Fibroblast of upper back skin (primary cell): ENCODE measurements at places on chromosomes 6 and 20.
A peak's percentile ranks its signal among the peaks of the same experiment; 100 is the strongest.

GRCh38 chr6:7841781-7842468 is 68.7 kb downstream of the TXNDC5 start:
- DNase-seq = peak; percentile 42

GRCh38 chr6:12645941-12646340 is 70.6 kb upstream of the PHACTR1 start:
- DNase-seq = no peak

GRCh38 chr6:108165714-108166663 is at the start of gene NR2E1:
Gene NR2E1, plus strand, starts transcription at chr6:108166022. Its CDS starts 744 bp downstream, at chr6:108166766.
- DNase-seq = no peak

- no peak for DNase-seq
Measured at GRCh38 chr20:16040742-16041141, 532.5 kb downstream of the KIF16B start.

DNA sequence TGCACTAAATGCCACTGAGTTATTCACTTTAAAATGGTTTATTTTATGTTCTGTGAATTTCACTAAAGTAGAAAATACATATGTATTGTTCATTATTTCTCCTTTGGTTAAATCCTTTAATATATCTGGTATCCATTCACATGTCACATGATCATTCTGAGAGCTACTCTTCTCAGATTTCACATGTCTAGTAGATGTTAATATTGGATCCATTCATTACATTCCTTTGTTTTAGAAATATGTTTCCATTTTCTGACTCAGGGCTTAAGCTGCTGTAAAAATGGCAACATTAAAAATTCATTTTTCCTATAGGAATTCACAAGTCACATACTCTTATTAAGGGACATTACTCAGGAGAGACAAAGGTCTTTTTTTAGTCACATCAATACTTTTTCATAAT is 205.4 kb downstream of the ZFAND3 start:
- peak; percentile 67 for DNase-seq

GRCh38 chr20:49560646-49561045 is 7.3 kb downstream of the PTGIS start:
- DNase-seq = no peak

GRCh38 chr6:28693033-28693750 is 167.5 kb downstream of the GPX5 start:
- peak; percentile 17 for DNase-seq

- no peak for DNase-seq
Measured at GRCh38 chr20:2911200-2911599, 37.9 kb downstream of the PTPRA start.

- DNase-seq = peak; percentile 29
Measured at GRCh38 chr6:4342407-4343137, 207.2 kb upstream of the ECI2 start.

GRCh38 chr20:37892001-37892400 is 10.9 kb upstream of the VSTM2L start:
- DNase-seq = no peak

GRCh38 chr20:24469116-24469893 is at the start of gene SYNDIG1:
Gene SYNDIG1, plus strand, starts transcription at chr20:24469629. Its CDS starts 73,469 bp downstream, at chr20:24543098.
- peak; percentile 43 for DNase-seq

- no peak for DNase-seq
Measured at GRCh38 chr6:6966127-6966526, 141.6 kb upstream of the RREB1 start.

- DNase-seq = peak; percentile 95
Measured at GRCh38 chr6:56364827-56365339, 117.5 kb upstream of the COL21A1 start.

DNA sequence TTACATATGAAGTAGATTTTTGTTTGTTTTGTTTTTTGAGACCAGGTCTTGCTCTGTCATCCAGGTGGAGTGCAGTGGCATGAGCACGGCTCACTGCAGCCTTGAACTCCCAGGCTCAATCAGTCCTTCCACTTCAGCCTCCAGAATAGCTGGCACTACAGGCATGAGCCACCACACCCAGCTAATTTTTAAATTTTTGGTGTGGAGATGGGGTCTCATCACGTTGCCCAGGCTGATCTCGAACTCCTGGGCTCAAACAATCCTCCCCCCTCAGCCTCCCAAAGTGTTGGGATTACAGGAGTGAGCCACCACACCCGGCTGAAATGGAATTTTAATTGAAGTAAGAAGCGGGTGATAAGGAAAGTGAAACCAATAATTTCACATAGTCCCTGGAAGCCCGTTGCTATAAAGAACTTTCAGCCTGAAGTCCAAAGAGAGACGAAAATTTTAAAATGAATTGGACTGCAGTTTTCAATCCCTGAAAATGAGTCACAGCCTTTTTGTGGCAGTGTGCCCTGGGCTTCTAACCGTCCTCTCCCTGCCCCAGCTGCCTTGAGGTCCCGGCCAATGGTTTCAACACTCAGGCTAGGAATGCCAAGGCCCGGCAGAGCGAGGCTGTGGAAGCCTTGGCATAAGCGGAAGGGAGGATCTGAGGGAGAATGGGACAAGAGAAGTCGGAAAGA is 757 bp downstream of the RAET1E start:
- DNase-seq = peak; percentile 84

GRCh38 chr20:63246490-63247288 is 7.6 kb downstream of the NKAIN4 start:
- no peak for DNase-seq

DNA sequence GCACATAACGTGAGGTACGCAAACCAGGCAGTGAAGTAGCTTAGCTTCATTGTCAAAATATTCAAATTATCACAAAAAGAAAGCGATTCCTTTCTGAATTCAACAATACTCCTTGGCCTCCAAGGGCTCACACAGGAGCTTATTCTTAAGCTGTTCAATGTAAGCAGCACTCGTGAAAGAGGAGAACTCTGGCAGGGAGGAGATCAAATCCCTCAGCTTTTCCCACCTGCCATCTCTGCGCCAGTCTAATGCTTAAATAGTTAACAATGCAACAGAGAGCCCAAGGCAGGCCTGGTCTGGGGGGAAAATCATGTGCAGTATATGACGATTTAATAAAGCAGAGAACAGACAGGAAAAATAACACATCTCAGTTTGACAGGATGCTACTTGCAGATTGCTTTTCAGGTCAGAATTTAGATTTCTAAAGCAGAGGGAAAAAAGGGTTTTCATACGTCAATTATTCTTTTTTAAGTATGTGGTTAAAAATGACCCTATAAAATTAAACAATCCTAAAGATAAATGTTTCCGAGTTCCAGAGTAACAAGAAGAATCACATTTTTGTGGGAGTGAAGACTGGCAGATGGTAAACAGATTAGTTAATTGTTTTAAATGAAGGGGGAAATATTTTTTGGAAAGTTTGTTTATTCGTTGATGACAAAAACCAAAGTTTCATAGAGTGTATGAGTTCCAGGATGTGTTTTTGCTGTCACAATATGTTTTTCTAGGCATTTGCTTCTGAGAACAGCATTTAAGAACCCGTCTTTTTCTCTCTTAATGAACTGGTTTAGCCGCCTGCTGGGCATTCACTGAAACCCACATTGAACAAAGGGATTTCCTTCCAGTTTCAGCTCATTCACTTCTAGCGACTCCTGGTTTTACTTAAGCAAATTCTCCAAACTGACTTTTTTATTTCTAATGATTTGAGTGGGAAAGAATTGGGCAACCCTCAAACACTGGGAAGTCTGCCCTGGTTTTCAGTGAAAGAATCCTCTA is 45.9 kb downstream of the PLAGL1 start:
- DNase-seq = peak; percentile 56

DNA sequence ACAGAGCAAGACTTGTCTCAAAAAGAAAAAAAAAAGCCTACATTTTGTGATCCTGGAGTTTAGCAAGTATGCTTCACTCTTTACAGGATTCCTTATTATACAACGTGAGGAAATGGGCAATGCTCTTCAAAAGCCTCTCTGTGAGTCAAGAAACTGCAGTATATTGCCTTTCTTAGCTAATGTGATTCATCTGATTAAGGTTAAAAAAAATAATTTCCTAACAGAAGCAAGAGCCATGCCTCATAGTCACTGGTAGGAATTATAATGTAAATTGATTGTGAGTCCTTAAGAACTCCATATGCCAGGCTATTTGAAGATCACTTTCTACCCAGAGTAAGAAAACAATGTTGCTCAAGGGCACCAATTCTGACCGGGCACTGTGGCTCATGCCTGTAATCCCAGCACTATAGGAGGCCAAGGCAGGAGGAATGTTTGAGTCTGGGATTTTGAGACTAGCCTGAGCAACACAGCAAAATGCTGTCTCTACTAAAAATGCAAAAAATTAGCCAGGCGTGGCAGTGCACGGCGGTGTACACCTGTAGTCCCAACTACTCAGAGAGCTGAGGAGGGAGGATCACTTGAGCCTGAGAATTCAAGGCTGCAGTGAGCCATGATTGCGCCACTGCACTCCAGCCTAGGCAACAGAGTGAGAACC is 43.3 kb downstream of the SLC26A8 start:
- DNase-seq = no peak

DNA sequence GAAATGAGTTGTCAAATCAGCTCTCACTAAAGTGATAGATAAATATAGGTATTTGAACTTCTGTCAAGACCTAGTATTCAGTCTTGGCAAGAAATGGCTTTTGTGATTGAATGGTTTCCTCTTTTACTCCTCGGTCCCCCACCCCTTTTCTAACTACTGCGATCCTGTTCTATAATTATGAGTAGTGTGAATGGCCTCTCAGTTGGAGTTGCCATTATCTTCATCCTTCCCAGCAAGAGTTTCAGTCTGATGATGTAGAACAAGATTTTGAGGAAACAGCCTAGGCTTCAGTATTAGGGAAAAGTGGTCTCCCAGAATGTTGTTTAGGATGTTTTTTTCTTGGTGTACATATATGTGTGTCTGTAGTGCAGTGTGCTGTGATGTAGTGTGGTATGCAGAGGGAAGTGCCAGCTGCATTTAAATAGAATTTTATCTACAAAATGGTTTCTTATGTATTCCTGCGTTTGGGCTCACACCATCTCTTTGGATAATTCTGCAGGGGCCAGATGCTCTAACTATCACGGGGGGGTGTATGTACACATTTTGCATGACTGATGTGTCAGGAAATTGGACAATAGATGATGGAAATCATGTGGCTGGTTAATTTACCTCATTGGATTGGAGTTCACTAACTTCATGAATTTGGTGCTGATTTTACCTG is 180.1 kb upstream of the MMS22L start:
- no peak for DNase-seq

DNA sequence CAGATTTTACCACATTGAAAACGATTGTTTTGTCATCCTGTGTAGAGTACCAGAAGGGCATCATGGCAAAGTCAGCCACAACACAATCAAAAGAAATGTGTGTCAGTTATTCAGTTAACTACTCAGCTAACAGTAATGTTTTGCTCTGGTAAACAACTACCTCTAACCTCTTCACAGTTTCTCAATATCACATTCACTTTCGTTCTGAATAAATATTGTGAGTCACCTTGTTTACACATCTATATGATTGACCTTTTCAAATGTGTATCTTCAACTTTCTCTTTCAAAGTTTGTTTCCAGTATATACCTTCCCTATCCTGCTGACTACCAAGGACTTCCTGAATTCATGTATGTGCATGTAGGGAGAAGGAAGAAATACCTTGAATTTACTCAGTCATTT is 216.6 kb upstream of the UFL1 start:
- no peak for DNase-seq

- no peak for DNase-seq
Measured at GRCh38 chr6:50455029-50455428, 258.3 kb upstream of the TFAP2D start.

DNA sequence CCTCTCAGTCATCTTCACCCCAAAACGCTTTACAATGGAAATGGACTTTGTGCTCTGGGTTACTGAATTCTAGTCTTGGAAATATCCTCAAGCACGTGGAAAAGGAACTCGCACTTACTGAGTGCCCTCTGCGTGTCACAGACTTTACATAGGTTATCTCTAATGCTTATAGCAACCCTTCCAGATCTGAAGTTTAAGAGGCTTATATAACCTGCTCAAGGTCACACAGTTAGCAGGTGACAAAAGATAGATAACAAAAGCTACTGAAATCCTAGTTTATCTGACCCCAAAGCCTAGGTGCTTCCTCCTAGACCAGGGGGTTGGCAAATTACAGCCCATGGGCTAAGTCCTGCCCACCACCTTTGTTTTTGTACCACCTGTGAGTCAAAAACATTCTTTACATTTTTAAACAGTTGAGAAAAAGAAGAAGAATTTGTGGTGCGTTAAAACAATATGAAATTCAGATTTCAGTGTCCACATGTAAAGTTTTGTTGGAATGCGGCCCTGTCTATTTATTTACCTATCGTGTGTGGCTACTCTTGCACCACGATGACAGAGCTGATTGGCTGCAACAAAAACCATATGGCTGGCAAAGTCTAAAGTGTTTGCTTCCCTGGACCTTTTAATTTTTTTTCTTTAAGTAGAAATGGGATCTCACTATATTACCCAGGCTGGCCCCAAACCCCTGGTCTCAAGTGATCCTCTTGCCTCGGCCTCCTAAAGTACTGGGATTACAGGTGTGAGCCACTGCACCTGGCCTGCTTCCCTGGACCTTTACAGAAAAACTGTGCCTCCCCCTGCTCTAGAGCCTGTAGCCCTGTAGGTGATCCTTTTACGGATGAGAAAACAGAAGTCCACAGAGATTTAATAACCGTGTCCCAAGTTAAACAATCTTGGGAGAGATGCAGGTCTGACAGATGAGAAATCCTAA is 110.2 kb upstream of the RREB1 start:
- DNase-seq = peak; percentile 16

- DNase-seq = no peak
Measured at GRCh38 chr20:46004187-46004586, 4.5 kb upstream of the MMP9 start.

DNA sequence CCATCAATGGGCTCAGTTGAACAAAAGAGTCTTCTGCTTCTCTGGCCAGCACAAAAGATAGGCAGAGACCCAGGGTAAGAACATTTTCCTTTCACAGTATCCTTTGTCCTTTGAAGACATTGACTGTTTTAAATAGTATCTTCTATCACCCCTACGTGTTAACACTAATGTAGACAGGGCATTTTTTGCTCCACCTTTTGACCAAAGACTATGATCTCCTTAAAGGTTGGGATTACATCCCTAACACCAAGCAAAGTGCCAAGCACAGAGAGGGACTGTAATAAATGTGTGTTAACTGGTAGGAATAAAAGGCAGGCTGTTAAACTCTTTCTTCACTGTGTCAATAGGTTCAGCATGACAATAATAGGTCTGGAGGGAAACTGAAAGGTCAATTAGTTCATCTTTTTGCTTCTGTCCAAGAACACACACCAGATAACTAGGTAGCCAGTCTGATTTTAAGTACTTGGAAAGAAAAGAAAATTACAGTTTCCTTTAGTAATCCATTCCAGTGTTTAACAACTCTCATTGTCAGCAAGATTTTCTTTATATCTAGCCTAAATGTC is 63.6 kb upstream of the NOX3 start:
- DNase-seq = no peak

- no peak for DNase-seq
Measured at GRCh38 chr6:157541618-157542413, 160.8 kb downstream of the ZDHHC14 start.

DNA sequence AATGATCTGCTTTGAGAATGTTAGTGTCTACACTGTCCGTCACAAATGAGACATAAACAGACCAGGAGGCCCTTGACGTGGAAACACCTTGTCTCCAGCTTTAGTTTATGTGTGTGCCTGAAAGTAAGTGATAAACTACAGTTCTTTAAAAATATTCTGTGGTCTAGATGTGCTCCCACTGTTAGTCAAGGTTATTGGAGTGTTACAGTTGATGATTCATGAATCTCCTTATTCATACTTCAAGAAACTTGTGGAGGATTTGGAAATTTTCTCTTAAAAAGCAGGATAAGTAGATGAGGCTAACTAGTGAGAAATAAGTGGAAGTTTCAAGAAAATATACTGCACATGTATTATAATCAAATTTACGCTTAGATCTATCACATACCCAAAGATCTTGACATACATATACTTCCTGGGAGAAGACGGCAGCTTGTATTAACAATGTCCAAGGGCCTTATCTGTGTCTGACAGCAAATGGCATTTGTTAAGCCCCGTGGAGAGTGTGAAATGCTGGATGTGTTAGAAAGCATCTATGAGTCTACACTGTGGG is 90.5 kb upstream of the MBOAT1 start:
- peak; percentile 44 for DNase-seq
